ENCODE measurements at places on chromosomes 12 and 14.

DNA sequence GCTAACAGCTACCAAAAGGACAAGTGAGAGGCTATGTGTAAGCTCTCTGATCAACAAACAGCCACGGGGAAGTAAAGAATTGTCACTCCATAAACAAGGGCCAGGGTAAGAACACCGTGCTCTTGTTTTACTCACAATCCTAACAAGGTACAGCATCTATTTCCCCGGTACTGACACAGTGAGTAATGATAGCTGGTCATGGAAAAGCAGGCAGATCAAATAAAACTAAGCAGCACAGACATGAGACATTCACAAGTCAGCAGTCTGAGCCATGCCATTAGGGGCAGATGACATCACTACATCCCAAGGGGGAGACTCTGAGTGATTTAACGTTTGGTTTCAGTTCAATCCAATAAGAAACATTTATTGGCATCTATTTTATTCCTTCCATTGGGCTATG lies 54.4 kb downstream of the ARL6IP4 start:
- DNase-seq: no peak

DNA sequence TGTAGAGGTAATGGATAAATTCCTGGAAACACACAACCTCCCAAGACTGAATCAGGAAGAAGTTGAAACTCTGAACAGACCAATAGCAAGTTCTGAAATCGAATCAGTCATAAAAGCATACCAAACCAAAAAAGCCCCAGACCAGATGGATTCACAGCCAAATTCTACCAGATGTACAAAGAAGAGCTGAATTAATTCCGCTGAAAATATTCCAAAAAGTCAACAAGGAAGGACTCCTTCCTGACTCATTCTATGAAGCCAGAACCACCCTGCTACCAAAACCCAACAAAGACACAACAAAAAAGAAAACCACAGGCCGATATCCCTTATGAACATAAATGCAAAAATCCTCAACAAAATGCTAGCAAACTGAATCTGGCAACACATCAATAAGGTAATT lies 81.5 kb downstream of the SLC38A4 start:
- DNase-seq: no peak

DNA sequence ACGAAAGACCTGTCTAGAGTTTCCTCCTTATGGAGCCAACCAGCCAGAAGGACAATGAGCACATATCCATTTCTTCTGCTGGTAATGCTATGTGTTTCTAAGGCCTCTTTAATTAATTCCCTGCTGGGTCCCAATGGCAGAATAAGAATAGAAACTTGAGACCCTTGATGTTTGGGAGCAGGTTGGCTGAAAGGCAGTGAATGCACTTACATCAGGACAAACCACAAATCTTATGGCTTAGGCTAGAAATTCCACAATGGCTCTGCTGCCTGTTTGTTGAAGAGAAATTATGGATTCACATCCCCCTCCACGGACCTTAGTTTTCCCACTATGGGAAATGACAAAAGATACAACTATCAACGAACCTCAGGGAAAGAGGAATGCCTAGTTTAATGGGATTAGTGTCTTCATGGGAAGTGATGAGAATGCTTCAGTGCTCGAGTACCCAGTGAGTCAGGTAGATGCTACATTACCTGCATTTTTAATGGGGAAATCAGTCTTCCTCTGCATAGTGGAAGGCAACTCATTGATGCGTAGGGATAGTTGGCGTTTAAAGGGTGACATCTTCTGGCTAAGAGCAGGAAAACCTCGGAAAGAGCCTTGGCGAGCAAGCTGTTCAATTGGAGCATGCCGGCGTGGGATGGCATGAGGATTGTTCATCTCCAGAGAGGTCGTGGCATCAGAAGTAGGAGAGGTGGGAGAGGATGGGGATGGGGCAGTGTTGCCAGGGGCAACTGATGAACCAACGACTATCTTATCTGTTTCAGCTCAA lies 46.5 kb downstream of the PAPLN start:
- no peak for DNase-seq

DNA sequence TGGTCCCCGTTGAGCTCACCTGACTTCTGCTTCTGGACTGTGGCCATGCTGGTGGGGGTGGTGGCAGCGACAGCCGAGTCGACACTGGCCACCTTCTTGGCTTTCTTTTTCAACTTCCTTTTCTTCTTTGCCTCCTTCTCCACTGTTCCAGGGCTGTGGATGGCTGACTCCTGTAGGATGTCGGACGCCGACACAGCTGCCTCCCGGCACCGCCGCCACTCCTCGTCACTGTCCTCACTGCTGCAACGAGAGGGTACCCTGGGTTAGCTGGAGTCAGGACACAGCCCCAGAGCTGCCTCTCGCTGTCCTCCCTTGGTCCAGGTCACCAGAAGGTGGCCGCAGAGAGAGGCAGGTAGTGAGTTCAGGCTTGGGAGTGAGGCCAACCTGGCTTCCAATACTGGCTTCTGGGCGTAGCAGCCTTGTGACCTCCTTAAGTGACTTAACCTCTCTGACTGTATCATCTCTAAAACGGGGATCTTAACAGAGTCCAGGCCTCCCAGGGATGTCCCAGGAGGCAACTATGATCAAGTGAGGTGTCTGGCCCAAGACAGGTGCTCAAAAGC lies 12.0 kb downstream of the C12orf43 start:
- DNase-seq: no peak

GRCh38 chr14:31430634-31431264 lies 10.4 kb upstream of the HEATR5A start:
- no peak for DNase-seq

- DNase-seq: no peak
These were observed 60.6 kb downstream of the FBXL14 start for GRCh38 chr12:1533602-1534304.

- DNase-seq: no peak
These were observed 209.7 kb upstream of the FAR2 start for GRCh38 chr12:28939427-28939826.

- DNase-seq: no peak
These were observed 85.3 kb upstream of the PAWR start for GRCh38 chr12:79776111-79776510.

GRCh38 chr12:21666722-21667121 lies 9.1 kb upstream of the LDHB start:
- no peak for DNase-seq

DNA sequence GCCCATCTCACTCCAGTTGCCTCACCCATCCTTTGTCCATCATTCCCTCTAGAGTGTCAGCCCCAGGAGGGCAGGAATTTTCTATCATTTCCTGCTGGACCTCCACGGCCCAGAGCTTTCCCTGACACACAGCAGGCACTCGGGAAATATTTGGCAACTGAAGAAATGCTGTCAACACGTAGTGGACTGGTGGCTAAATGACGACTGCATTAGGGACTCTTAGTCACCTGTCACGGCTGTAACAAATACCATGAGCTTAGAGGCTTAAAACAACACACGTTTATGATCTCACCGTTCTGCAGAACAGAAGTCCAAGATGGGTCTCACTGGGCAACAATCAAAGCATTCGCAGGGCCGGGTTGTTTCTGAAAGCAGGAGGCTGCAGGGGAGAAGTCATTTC lies 91.3 kb downstream of the PHETA1 start:
- DNase-seq: no peak

GRCh38 chr12:6310771-6311610 lies 509 bp downstream of the PLEKHG6 start:
- no peak for DNase-seq

GRCh38 chr14:70655110-70655826 lies 13.6 kb downstream of the TTC9 start:
- DNase-seq: peak; percentile 51

DNA sequence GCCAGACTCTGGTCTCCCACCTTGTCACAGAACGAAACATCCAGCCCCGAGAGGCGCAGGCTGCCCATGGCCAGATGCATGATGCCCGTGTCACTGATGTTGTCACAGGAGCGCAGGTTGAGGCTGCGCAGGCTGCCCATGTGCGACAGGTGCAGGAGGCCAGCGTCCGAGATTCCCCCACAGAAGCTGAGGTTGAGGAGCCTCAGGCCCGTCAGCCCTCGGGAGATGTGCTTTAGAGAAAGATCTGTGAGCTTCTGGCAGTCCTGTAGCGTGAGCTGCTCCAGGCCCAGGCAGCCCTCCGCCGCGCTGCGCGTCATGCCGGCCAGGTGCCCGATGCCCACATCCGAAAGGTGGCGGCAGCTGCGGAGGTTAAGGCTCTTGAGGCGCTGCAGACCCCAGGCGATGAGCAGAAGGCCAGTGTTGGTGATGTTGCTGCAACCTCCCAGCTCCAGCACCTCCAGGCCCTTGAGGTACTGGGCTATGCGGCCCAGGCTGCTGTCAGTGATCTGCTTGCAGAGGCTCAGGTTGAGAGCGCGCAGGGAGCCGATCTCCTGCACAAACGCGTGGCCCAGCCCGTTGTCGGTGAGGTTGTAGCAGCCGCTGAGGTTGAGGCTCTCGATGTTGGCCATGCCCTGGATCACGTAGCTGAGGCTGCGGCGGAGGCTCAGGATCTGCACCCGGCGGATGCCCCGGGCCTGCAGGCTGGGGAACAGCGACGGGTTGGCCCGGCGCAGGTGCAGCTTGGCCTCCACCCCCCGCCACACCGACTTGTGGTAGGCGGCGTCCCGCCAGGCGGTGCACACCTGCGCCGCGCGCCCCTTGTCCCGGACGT lies 991 bp downstream of the FBXL14 start:
- DNase-seq: peak; percentile 36

DNA sequence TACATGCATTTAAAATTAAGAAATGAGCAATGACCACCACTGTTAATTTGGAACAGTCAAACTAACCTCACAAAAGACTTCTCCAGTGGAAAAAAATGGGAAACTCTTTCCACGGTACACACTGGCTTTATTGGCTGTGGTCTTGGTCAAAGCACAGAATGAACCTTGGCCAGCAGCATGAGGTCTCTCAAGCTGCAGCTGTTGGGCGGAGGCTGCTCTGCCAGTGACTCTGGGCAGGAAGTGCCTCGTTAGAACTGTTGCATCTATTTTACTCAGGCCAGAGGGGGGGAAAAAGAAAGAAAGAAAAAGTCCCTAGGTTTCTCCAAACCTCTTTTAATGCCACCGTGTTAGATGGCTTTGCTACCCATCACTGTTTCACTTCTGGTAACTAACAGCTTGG lies 279.8 kb upstream of the DIO2 start:
- no peak for DNase-seq

DNA sequence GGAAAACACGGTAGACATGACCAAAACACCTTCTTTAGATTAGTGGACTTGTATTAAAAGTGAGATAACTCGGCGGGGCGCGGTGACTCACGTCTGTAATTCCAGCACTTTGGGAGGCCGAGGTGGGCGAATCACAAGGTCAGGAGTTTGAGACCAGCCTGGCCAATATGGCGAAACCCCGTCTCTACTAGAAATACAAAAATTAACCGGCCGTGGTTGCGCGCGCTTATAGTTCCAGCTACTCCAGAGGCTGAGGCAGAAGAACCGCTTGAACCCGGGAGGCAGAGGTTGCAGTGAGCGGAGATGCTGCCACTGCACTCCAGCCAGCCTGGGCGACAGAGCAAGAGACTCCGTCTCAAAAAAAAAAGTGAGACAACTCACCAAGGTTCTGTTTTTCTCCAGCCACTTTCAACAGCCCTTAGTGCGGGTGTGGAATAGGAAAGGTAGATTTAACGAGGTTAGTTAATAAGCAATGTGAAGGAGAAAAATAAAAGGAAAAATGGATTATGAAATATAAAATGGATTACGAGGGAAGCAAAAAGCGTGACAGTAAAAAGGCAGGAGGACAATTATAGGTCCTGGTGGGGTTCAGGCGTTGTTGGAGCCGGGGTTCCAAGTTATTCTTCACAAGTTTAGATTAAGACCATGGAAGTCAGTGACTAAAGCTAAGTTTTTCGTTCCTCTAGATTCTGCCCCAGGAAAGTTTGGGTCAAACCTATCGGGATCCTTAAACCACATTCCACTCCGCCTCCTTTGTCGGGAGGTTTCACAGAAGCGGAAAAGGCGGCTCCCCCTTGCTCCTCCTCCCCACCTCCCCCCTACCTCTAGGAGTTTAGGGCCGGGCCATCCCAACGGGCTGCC lies 534 bp downstream of the PPP2R3C start:
- no peak for DNase-seq

- DNase-seq: no peak
These were observed 50.9 kb downstream of the SLC4A8 start for GRCh38 chr12:51475543-51475942.

GRCh38 chr12:131618303-131618658 lies 92.6 kb upstream of the SFSWAP start:
- DNase-seq: no peak

DNA sequence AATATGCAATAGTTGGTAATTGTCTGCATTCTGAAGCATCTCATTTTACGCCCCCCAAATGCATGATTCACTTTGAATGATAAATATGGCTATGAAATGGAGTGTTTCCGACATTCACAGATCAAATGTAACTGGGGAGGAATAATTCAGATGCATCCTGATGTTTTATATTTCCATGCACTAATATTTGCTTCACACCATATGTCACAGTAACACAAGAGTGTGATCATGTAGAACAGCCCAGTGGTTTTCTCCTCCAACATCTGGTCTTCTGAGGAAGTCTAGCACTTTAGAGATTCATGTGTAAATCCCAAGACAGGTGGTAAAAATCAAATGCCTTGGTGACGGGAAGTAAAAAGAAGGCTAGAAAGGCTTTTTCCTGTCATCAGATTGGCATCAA lies 273.1 kb downstream of the DIO2 start:
- no peak for DNase-seq

DNA sequence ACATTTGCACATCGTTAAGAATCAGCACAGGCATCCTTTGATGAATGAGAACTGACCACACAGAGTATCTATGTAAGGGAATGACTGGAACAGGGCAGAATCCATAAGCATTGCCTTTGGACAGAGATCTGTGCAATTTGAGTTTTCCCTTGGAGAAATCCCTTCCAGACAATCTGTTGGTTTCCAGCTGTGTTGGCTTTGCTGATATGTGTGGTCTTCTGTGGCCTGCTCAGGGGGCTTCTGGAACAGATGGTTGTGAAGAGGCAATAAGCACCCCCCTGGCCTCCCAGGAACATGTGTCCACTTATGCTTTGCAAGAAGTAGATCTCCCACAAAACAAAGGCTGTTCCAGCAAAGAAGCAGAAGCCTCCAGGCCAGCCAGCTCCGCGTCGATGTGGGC lies 111.4 kb upstream of the TMEM132C start:
- DNase-seq: no peak

DNA sequence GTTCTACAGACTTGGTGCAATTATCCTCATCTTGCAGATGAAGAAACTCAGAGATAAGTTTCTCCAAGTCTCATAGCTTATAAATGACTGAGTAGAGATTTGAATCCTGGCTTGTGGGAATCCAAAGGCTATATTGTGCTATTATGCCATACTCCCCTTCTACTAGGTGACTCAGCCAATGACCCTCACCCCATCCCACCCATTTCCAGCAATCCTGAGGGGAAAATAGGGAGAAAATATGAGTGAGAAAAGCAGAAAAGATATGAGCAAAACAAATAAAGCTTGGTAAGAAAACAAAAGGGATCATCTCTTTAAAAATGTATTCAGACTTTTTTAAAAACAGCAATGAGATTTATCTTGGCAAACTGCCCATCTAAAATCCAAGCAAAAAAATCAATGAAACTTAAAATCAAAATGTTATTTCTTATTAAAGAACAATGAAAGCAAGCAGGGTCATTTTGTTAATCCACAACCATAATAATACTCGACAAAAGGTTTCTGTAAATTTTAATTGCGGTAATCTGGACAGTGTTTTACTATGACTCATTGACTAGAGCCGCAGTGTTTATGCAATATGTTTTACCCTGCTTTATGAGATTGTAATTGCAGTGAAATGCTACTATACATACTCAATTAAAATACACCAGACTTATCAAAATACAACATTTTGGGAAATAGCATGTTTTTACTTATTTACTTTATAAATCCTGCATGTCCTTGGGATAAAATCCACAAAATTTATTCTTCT lies 13.1 kb upstream of the LGR5 start:
- DNase-seq: no peak

Measured in activated T-helper 1 cell treated with anti-CD3 and anti-CD28 coated beads, Interleukin-2, amount 50 U/mL, for 16 hours (primary cell).